ENCODE measurements at places on chromosomes 16 and 17.

GRCh38 chr17:72463287-72464102, 342.7 kb downstream of the SOX9 start:
- DNase-seq: no peak

DNA sequence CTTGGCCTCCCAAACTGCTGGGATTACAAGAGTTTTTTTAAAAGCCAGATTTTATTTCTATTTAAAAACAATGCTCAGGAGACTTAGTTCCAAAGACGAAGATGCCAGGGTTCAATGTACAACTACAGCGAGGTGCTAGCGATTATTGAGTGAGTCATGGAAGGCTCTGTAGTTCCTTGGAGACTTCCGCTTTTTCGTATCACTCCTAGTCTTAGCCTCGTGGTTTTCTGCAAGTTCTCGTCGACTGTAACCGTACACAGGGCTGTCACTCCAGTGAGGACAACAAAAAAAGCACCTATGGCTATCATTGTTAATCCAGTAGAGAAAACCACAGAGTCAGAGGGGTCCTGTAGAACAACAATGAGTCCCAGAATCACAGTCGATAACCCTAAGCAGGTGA, 22.7 kb upstream of the ZC3H7A start:
- DNase-seq: no peak

DNA sequence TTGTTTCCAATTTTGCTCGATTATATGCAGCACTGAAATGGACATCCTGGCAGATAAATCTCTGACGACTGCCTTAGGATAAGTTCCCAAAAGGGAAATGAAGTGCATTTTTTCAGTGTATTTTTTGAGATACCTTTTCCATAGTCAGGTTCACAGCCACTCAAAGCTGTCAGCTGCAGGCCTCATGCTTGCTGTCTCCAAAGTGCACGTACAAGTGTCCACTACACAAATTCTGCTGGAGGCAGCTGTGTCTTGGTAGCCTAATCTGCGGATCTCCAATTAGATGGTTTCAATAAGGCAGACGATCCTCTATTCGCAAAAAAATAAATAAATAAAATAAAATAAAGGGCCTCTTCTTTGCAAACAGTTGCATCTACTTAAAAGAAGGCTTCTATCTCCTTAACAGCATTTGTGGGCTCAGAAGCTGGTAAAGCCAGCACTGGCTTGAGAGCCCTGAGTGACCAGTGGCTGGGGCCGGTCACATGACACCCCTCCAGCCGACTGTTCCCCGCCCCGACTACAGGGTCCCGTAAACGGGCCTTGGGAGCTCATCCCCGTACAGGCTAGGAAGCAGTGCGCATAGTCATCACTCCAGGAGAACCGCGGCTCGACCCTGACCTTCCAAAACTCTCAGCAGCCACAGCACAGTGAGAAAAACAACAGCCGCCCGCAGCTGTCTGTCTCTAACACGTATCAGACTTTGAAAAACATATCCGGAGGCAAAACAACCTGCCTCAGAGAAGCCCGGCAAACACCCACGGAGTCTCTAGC, 18.8 kb downstream of the RPH3AL start:
- no peak for DNase-seq

- no peak for DNase-seq
Observed at GRCh38 chr17:4554441-4554996, 665 bp downstream of the MYBBP1A start.

DNA sequence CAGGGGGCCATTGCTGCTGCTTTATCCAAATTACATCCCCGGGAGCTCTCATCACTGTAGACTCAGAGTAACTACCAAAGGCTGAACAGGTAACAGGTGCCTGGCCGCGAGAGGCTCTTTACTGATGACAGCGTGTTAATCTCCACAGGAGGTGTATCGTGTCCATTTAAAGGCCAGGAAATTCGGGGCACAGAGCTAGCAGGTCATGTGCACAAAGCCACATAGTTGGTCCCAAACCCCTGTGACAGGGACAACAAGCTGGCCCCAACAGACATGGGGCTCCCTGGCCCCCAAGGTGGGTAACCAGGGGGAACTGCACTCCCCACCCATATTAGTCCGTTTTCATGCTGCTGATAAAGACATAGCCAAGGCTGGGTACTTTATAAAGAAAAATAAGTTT, 55.3 kb upstream of the RBFOX3 start:
- no peak for DNase-seq

DNA sequence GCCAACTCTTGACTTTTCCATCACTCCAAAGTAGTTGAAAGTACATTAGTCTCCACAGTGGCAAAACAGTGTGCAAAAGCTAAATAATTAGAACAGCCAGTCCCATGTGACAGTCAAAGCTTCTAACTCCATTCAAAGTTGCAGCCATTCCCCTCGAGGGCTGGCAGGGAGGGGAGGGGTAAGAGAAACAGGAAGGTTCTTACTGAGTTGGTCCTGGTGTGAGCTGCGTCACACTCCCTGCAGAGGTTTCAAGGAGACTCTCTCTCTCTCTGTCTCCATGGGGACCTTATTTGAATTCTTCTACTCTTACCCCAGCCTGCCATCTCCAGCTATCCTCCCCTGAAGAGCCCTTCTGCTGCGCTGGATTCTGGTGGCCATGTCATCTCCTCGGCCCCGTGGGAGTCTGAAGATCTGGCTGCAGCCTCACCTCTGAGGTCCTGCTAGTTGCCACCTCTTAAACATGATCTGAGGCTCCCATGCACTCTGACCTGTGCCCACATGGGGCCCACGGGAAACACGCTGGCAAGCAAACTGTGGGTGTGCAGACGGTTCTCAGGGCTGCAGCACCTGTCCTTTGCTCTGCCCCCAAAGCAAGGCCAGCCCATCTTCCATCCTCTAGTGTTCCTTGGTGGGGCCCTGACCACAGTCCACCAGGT, 23.3 kb upstream of the STH start:
- no peak for DNase-seq

- peak; percentile 21 for DNase-seq
Observed at GRCh38 chr17:49370971-49371834, 9.2 kb upstream of the ZNF652 start.

DNA sequence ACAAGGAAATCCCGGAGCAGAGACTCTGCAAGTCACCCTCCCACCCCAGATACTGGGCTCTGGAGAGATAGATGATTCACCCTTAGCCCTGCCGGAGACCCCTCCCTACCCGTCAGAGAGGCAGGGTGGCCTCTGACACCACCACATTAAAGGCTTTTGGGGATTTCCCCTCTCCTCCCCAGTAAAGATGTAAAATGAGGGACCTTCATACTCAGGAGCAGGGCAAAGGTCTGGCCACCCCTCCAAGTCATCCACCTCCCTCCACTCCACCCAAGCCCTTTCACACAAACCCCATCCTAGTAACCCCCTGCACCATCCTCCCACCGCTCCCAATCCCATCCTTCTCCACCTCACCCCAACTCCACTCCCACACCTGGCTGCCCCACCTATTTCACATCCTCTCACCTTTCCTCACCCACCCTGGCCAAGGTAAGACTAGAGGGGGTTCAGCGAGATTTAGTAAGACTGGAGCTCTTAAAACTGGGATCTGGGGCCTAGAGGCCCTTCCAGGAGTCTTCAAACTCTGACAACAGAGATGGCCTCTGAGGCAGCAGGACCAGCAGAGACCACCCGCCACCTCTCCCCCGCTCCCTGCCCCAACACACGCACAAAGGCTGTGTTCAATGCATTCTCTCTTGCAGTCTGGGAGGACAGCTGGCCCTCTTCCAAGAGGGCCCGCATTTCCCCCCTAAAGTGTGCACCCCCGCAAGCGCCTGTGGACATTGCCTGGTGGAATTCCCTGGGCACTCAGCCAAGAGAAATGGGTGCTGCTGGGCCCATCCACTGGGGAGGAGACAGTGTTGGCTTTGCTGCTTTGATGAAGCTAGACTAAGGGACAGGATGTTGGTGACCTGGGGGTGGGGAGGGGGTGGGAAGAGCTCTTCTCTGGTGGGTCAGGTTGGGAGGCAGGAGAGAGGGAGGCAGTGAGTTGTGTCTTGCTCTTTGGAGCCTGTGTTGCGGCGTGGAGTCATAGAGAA, 1.1 kb downstream of the ABAT start:
- DNase-seq: peak; percentile 21

GRCh38 chr17:59357219-59357697, 25.8 kb downstream of the YPEL2 start:
- no peak for DNase-seq

GRCh38 chr17:29349409-29349808, 40.8 kb upstream of the TAOK1 start:
- no peak for DNase-seq

GRCh38 chr17:49110509-49110908, 22.1 kb upstream of the B4GALNT2 start:
- DNase-seq: peak; percentile 91

DNA sequence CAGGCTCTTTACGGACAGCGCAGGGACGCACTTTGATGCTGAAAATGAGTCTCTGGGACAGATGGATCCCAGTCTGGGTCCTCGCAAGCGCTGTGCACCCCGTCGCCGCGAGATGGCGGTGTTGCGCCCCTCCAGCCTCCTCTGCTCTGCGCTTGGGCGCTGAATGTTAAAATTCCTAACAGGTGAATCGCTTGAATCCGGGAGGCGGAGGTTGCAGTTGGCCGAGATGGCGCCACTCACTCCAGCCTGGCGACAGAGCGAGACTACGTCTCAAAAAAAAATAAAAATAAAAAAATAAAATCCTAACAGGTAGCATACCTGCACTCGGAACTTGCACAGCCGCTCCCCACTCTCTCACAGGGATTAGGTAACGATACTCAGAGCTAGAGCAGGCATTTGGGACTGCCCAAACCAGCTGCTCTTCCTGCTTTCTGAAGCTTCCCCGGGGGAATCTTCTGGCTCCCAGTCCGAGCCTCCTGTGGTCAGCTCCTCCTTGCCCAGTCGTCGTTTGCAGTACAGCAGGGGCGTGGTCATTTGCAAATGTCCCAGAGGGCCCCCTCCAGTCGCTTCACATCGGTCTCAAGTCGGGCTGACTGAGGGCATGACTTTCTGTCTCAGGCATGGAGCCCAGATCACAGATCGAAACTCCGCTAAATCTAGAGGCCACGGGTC, 26.2 kb upstream of the OSGIN1 start:
- DNase-seq: peak; percentile 87

DNA sequence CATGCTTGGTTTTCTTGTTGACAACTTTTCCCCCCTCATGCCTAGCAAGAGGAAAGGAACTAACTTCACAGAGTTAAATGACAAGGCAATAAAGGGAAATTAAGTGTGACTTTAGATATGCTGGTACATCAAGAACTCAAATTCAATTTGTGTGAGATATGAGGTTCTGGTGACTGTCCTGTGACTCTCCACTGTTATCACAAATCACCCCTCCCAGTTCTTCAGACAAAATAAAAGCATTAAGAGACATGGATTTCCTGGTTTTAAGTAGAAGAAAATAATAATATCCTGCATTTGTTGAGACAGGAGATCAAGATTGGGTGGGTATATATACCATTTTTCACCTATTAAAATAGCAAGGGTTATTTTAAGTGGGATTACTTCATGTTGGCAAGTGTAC, 46.2 kb downstream of the SNTB2 start:
- no peak for DNase-seq

DNA sequence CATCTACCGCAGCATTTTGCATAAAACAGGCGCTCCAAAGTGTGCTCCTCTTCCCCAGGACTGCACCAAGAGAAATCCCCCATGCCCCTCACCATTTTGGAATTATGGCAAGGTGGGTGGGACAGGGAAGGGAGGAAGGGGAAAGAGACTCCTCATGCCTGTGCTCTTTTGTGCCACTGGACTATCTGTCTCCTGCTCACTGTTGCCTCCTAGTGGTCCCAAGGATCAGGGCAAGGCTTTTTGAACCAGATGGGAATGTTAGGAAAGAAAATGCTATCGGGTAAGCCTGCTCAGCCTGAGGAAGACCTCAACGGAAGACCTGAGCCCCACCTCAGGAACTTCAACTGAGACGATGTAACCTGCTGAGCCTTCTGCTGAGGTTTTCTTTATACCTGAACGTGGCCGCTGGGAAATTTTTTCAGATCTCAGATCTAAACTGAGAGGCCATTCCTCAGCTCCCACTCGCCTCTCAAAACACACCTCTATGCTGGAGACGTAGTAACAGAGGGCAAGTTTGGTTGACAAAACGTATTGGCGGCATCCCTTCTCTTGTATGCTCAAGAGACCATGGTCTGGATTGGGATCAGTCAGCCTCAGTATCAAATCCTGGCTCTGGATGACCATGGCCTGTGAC, 58.3 kb downstream of the SPACA3 start:
- peak; percentile 61 for DNase-seq

- DNase-seq: no peak
Observed at GRCh38 chr16:49465661-49466528, 92.3 kb downstream of the C16orf78 start.

GRCh38 chr16:11112723-11113348, 143.2 kb downstream of the SOCS1 start:
- peak; percentile 72 for DNase-seq

GRCh38 chr16:8808613-8809353, 11.1 kb downstream of the PMM2 start:
- DNase-seq: no peak

GRCh38 chr17:71109697-71110096, 940.4 kb downstream of the KCNJ2 start:
- no peak for DNase-seq

GRCh38 chr17:73956595-73957465, 246.6 kb upstream of the RPL38 start:
- peak; percentile 4 for DNase-seq

DNA sequence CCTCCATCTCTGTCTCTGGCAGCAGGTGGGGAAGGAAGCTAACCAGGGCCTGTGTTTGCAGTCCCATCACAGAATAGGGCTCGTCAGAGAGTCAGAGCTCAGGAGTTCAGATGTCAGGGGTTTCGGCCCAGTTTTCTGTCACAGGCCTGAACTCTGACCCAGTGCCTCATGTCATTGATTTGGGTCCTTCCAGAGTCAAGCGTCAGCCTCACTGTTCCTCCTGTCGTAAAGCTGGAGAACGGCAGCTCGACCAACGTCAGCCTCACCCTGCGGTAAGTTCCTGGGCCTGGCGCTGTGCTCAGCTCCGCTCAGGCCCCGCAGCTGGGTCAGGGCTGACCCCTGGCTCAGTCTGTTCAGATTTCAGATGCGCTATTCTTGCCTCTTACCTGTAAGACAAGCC, 10.7 kb downstream of the CTNS start:
- DNase-seq: no peak

DNA sequence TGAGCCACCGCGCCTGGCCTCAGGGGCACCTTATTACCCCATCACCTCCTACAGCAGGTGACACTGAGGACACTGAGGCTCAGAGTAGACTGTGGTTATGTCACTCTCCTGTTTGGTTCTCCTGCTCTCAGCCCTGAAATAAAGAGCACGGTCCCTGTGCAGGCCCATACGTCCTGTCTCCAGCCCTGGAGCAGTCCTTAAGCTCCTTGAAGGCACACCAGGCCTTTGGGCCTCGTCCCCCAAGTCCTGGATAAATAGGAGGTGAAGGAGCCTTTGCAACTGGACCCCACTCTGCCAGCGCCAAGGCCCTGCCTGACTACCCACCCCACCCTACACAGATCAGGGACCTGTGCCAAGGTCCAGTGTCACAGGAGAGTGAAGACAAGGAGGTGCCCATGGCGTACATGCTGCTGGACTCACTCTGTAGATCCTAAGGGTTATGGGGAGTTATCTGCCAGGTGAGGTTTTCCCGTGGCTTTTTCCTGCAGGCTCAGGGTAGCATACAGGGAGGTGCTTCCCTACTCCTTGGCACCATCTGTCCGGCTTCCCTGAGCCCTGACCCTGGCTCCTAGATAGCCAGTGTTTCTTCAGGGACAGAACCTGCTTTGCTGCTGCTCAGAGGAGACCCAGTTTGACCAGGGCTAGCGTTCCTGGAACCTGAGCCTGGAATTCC, 253.2 kb downstream of the SEC14L1 start:
- no peak for DNase-seq

All from epithelial cell of esophagus (primary cell).